ENCODE measurements at places on chromosomes 12 and 14. TPM values are rescaled to one million over a fixed set of nuclear protein-coding genes. Genes with fewer than 3 reads are reported as not detected.

The SOX5 gene
- polyA plus RNA-seq, result 10.1 TPM

The SLC41A2 gene
- 0.09 TPM for polyA plus RNA-seq

The SMIM41 gene
- polyA plus RNA-seq, result not detected

The TAS2R42 gene
- not detected for polyA plus RNA-seq

The RAB35 gene
- 49.1 TPM for polyA plus RNA-seq

- DNase-seq, result no peak
These were observed 5.9 kb upstream of the KRT1 start for GRCh38 chr12:52686063-52686462.

DNA sequence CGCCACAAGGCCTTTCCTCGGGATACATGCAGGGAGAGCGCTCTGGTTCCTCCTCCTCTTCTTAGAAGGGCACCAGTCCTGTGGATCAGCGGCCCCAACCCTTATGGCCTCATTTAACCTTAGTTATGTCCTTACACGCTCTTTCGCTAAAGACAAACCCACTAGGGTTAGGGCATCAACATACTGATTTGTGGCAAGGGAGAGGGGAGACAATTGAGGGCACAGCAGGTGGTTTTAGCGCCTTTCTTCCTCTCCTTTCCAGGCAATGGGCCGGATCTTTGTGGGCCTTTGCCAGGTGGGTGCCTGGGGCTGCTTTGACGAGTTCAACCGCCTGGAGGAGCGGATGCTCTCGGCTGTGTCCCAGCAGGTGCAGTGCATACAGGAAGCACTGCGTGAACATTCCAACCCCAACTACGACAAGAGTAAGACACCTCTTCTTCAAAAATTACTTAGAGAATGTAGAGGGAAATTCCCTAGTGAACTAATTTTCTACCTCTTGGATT lies 43.6 kb downstream of the DYNC1H1 start:
- DNase-seq, result no peak

- DNase-seq, result no peak
These were observed 18.7 kb downstream of the VASH1 start for GRCh38 chr14:76780058-76780345.

- DNase-seq, result no peak
These were observed 111.0 kb downstream of the BICD1 start for GRCh38 chr12:32217354-32218310.

DNA sequence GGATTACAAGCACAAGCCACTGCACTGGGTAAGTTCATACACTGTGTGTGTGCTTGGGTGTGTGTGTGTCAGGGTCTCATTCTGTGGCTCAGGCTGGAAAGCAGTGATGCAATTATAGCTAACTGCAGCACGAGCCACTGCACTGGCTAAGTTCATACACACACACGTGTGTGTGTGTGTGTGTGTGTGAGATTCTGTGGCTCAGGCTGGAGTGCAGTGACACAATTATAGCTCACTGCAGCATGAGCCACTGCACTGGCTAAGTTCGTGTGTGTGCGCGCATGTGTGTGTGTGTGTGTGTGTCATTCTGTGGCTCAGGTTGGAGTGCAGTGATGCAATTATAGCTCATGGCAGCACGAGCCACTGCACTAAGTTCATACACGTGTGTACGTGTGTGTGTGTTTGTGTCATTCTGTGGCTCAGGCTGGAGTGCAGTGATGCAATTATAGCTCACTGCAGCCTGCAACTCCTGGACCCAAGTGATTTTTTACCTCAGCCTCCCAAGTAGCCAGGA lies 85.4 kb downstream of the HECTD1 start:
- DNase-seq, result no peak

DNA sequence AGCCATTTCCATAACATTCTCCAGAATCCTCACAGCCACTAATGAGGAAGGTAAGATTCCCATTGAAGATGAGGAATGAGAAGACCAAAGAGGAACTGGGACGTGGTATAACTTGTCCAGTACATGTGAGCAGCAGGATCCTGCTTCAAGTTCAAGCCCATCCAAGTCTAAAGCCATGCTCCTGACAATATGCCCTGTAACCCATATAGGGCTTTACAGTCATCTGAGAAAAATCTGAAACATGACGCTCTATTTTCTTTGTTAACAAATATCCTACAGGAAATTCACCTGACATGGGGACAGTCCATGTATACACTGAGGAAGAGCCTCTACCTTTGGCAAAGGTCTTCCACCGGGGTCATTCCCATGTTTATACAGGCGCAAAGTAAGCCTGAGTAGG lies 3.1 kb upstream of the ACTR6 start:
- DNase-seq, result no peak

- DNase-seq, result no peak
These were observed 180.1 kb upstream of the CCDC196 start for GRCh38 chr14:66306101-66306500.

- DNase-seq, result peak; percentile 87
These were observed 12.8 kb downstream of the STX2 start for GRCh38 chr12:130826151-130826801.

DNA sequence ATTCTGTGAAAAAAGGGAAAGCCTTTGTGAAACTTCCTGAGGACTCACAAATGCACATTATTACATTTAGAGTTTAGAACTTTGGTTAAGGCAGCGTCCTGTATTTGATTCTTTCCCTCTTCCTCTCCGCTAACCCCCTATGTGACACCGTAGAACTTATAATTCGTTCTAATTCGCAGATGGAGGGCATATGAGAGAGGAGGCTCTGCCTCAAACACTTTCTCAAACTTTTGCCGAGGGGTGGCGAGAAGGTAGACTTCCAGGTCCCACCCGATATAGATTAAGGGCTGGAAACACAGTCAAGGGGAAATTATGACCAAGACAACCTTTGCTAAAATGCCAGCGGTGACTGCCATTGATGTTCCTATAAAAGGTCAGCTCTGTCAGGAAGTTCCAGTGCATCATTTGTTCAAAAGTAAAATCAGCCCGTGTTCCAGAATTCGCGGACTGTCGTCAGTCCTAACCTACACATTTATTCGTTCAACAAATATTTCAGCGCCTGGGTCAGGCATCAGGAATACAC lies 904 bp upstream of the PAPOLA start:
- peak; percentile 17 for DNase-seq

GRCh38 chr14:94077823-94078222 lies 3.2 kb downstream of the DDX24 start:
- DNase-seq, result no peak

All from K562 (cell line).